ENCODE measurements at places on chromosomes 1 and 21.
A peak's percentile ranks its signal among the peaks of the same experiment; 100 is the strongest.

DNA sequence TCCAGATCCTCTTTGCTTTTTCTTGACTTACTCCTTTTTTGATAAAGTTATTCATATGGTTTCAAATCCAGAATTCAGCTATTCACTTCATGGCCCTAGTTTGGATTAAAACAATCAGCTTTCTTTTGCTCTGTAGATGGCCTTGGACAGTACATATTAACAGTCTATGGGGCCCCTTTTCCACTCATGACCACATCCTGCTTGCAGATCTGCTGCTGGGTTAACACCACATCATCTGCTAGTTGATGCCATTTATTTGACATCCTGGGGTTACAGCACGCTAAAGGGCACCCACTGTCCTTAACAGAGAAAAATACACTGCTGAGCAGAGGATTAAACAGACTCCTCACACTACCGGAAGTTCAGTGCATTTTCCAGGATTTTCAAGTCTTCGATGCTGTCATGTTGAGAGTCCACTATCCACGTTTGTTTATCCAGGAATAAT, 941 bp upstream of the IFI16 start:
- DNase-seq, result no peak

- peak; percentile 94 for DNase-seq
Measured at GRCh38 chr1:199272628-199273086, 633.8 kb downstream of the PTPRC start.

GRCh38 chr1:201966171-201966570, 10.9 kb downstream of the TIMM17A start:
- DNase-seq, result no peak

DNA sequence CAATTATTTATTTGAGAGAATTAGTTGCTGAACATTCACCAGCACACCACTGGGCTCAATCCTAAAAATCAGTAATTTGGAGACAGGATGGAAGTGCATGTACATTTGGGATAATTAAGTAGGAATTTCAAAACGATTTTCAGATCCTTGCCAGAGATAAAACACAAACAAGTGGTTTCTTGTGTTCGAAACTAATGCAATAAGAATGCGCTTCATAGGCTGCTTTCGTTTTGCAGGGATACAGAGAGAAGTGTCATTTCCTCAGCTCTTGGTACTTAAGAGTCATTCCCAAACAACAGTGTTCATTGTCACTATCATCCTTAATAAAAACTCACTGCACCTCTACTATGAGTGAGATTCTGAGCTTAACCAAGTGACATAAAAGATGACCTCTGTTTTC, 20.6 kb upstream of the USP24 start:
- DNase-seq, result peak; percentile 32

DNA sequence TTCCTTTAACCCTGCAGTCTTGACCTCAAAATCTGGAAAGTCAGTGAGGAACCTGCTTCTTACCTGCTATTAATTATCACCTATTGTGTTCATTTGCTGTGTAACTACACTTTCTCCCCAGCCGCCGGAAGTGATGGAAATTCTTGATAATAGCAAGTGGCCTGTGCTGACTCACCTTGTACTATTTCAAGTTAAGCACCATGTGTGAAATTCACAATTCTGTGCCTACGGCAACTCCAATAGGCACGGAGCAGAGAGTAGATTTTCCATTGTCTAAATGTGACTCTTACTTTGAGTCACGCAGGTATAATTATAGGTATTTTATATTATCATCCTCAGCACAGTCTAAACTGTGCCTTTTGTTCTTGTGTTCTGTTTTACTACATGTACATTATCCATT, 466.8 kb downstream of the KIF26B start:
- no peak for DNase-seq

- DNase-seq, result no peak
Measured at GRCh38 chr1:201295346-201295745, 12.0 kb downstream of the PKP1 start.

- DNase-seq, result no peak
Measured at GRCh38 chr1:88825721-88826120, 65.6 kb downstream of the GTF2B start.

- no peak for DNase-seq
Measured at GRCh38 chr1:190476806-190477205, 858 bp downstream of the BRINP3 start.

DNA sequence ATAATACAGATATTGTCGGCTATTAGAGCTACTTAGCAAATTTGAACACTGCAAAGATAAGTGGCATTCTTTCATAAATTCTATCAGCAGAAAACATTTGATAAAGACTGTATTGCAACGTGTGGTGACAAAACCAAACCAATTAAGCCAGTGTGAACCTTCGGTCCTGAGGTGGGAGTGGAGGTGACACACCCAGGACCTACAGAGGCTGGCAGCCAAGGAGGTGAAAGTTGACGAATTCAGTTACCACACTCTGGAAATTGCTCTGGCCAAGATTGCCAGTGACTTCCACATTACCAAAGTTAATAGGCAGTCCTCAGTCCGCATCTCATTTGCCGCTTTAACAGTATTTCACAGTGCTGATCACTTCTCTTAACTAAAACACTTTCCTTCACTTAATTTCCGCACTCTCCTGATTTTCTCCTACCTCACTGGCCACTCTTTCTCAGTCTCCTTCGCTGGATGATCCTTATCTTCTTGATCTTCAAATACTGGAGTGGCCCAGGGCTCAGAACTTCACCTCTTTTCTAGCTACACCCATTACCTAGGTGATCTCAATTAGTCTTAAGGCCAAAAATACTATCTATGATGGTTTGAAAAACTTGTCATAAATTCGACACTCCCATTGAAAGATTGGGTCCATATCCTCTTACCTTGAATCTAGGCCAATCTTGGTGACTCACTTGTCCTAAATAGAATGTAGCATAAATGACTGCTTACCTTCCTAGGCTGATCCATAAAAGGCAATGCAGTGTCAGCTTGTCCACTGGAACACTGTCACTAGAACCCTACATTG, 5.1 kb upstream of the CDC42BPA start:
- no peak for DNase-seq

GRCh38 chr1:182910143-182910542, 42.8 kb downstream of the SHCBP1L start:
- DNase-seq, result no peak

- DNase-seq, result no peak
Measured at GRCh38 chr1:228459091-228459993, 27.8 kb upstream of the RNF187 start.

DNA sequence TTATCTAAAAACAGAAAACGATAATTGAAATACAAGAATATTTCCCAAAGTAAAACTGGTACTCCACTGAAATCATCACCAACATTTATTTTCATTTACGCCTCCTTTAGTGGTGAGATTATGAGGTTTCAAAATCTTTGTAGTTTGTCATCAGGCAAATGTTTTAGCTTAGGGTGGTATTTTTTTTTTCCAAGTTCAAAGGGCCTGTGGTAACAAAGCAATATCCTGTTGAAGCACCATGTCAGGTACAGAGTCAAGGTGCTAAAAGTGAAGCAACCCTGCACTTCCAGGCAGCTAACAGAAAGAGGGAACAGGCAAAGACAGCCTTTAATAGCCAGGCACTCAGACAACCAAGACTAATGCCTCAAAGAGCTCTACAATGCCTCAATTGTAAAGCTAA, 89.2 kb downstream of the JAK1 start:
- no peak for DNase-seq

GRCh38 chr1:245771511-245772281, 616.9 kb downstream of the KIF26B start:
- peak; percentile 16 for DNase-seq

DNA sequence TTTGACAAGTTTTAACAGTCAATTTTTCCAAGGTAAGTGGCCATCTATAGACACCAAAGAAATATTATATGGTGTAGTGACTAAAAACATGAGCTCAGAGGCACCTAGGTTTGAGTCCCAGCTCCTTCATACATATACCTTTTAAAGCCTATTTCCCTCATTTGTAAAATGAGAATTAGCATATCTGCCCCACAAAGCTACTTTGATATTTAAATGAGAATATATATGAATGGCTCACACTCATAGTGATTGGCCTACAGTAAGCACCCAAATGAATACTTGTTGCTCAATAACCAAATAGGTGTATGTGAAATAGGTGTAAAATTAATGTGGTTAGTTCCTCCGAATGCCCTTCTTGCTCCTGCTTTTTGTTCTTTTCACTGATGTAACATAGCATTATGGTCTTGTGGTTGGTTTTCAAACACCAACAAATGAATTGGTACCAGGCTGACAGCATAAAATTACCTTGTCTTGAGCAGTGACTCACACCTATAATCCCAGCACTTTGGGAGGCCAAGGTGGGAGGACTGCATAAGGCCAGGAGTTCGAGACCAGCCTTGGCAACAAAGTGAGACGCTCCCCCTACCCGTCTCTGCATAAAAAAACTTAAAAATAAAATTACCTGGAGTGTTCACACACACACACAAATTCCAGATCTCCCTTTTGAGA, 25.3 kb downstream of the CNIH4 start:
- DNase-seq, result no peak

DNA sequence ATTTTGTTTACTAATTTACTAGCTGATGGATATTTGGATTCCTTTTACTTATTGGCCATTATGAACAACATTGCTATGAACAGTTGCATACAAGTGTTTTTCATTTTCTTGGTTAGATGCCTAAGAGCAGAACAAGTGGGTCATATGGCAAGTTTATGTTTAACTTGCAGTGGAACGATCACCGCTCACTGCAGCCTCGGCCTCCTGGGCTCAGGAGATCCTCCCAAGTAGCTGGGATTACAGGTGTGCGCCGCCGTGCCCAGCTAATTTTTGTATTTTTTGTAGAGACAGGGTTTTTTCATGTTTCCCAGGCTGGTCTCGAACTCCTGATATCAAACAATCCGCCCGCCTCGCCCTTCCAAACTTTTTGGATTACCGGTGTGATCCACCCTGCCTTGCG, 820.5 kb upstream of the TMPRSS15 start:
- DNase-seq, result no peak

GRCh38 chr1:41661428-41662060, 177.1 kb upstream of the EDN2 start:
- no peak for DNase-seq

DNA sequence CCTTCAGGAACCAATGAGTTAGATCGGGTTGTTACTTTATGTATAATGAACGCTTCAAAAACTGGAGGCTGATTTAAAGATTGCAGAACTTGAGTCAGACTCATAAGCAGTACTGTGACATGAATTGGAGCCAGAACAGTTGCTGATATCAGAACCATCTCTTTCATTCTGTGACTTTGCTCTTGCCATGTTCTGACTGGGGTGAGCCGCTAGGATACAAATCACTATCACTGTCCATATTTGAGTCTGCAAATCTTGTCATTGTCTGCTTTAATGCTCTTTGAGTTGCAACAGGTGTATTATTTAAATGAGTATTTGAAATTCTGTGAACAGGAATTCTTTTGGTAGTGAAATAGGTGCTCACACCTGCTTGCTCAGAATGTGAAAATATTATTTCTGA, 52.5 kb downstream of the LRIG2 start:
- DNase-seq, result no peak

- DNase-seq, result no peak
Measured at GRCh38 chr21:41707960-41708330, 58.9 kb downstream of the RIPK4 start.

GRCh38 chr1:168917796-168918195, 188.7 kb upstream of the ATP1B1 start:
- DNase-seq, result no peak

DNA sequence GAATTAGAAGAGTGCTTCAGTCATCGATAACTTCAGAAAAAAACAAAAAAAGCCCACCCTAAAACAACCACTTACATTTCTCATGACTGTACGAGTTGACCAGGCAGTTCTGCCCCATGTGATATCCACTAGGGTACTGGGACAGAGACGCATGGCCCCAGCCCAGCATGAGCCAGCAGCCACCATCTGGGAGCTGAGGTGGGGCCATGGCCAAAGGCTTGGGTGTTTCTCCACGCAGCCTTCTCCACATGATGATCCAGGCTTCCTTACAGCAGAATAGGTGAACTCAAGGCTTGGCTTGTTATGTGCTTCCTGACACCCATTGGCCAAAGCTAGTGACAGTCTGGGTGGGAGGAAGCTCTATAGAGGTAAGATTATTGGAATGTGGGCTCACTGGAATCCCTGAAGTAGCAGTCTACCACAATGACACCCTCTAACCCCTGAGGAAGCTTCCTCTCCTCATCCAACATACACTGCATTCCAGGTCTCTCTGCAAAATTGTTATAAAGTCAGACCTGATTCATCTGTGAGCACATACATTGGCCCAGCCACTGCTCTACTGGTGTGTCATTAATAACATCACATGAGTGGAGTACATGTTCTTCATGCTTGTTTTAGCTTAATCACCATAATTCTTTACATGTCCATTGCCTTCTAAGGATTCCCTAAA, 66.3 kb upstream of the NTPCR start:
- peak; percentile 14 for DNase-seq

DNA sequence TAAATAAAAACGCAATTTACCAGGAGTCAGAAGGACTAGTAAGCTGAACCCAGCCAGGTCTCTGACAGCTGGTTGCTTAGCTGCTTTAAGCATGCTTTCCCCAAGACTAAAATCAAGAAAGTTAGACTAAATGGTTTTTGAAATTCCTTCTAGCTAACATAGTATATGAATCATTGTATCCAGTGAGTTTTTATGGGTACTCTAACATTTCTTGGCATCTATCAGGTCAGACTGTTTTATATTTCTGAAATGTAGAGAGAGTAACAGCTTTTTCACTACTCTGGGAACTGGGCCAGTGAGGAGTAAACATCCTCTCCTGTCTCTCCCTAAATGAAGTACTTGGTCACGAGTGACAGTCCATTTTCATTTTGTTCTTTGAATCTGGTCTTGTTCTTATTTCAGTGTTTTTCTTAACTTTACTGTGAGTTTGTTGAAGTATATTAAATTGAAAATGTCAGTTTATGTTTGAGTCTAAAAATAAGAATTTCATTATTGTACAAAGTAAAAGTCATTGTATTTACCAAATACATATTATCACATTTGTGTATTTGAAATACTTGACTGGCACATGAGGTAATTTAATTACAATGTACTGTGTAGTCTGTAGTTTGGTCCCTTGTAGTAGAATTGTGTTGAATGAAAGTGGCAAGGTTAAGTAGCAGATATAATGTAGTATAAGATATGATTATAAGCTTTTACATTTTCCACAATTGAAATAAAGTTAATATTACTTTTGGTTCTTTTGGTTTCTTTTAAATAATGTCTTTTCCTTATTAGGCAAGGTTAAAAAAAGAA, 47.6 kb downstream of the PKN2 start:
- DNase-seq, result peak; percentile 60

DNA sequence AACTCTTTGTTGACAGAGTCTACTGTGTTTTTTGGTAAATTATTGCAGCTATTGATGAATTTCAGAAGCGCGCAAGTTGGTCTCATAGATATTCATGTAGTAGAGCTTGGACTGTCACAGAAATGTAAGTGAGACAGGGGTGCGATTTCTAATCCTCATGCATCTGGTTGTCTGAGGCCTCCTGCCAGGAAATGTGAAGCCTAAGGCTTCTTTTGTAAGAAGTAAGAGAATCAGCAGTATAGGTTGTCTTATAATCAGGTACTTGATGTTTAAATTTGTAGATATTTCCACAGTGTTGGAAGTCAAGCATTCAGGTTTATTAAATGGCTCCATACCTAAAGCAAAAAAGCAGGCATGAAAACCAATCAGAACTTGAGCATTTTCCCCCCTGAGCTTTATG, 332.9 kb upstream of the FMN2 start:
- DNase-seq, result no peak

- no peak for DNase-seq
Measured at GRCh38 chr1:84876353-84876752, 16.7 kb downstream of the LPAR3 start.

- peak; percentile 49 for DNase-seq
Measured at GRCh38 chr1:209601809-209602657, 18.5 kb downstream of the CAMK1G start.
